Hepatocyte (in vitro differentiated cells): ENCODE measurements at places on chromosomes 13 and 19.

- no peak for DNase-seq
These were observed 28.4 kb upstream of the ZNF681 start for GRCh38 chr19:23787106-23787505.

GRCh38 chr13:33582121-33582520 is 235.8 kb upstream of the RFC3 start:
- no peak for DNase-seq

GRCh38 chr19:11881151-11881800 is 6.3 kb upstream of the ZNF69 start:
- peak; percentile 84 for DNase-seq

DNA sequence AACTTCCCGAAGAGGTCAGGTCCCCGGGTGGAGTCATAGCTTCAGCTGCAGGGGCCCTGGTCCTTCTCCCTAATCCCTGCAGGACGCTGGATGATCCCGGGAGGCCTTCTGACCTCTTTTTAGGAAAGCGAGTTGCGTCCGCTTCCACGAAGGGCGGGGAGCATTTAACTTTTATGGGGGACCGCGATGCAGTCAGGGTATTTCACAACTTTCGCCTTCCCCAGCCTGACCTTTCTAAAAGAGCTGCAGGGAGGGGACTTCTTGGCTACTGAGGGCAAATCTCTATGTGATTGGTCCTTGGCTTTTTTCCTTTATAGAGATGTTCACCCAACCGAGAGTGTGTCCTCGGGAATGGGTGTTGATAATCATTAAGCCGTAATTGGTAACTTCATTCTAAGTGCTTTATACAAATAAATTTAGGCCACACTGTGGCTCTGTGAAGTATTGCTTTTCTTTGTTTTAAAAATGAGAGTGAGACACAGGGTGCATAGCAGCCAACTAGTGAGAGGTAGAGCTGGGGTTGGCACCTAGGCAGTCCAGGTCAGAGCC is 778 bp downstream of the ZNF230 start:
- peak; percentile 23 for DNase-seq

DNA sequence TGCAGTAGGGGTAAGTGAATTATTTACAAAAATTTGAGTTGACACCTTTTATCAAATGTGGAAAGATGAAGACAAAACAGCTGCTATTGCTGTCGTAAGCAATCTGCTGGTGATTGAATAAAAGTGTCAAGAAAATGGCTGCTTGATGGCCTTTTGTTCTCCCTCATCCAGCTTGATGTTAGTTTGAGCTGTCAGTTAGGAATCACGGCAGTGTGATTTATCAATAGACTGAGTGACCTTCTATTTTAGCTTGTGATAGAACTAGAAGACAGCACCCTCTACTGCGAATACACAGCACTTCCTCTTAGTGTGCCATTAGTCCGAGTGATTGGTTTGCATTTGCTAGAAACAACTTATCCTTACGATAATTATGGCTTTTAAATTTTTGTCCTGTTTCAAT is 76.3 kb downstream of the MZT1 start:
- DNase-seq: peak; percentile 7

DNA sequence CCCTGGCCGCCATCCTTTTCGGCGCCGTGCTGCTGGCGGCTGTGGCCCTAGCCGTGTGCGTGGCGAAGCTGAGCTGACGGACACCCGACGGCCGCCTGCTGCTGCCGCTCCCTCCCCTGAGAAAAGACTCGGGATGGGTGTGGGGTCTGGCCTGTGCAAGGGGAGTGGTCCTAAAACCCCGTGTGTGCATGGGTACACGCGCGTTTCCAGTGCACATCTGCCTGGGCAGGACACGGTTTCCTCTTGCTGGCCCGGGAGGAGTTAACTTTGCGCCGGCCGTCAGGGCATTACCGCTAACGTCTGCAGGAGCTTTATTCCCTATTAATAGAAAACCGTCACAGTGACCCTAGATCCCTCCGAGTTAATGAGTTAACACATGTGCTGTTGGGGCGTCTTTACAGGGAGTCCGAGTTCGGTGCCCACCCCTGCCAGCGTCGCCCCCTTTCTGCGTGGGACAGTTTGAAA is 1.3 kb downstream of the RGS9BP start:
- no peak for DNase-seq
